Melanocyte of skin (primary cell): ENCODE measurements at places on chromosomes 5 and 9. TPM values are rescaled to one million over a fixed set of nuclear protein-coding genes. Genes with fewer than 3 reads are reported as not detected.

Gene AHRR
- 30.0 and 32.9 TPM in 2 replicates for total RNA-seq

Gene INSL6
- total RNA-seq: not detected in 2 replicates

Gene DNAH5
- under 0.01 TPM in 1 of 2 replicates, not detected in the other for total RNA-seq

Gene PRDM12
- total RNA-seq: not detected in 2 replicates

Gene PCDHB12
- total RNA-seq: not detected in 2 replicates

Gene GABRG2
- not detected in 2 replicates for total RNA-seq

Gene SNCAIP
- total RNA-seq: not detected in 2 replicates

Gene LRRC70
- 0.34 and 1.5 TPM in 2 replicates for total RNA-seq

Gene SCGB3A2
- total RNA-seq: not detected in 2 replicates

Gene ANXA6
- total RNA-seq: 433 and 445 TPM in 2 replicates

Gene ACTBL2
- 0.31 and 0.33 TPM in 2 replicates for total RNA-seq

Gene ST8SIA4
- total RNA-seq: 0.33 and 0.93 TPM in 2 replicates

Gene PGM5
- total RNA-seq: 0.15 and 0.67 TPM in 2 replicates

Gene PFN3
- not detected in 2 replicates for total RNA-seq

Gene GLE1
- total RNA-seq: 47.3 and 49.5 TPM in 2 replicates

Gene RASEF
- total RNA-seq: 3.3 and 6.8 TPM in 2 replicates

Gene WNK2
- total RNA-seq: 0.34 and 1.1 TPM in 2 replicates

Gene NTNG2
- 4.5 and 5.8 TPM in 2 replicates for total RNA-seq

Gene SPATA9
- 0.36 TPM in 1 of 2 replicates, not detected in the other for total RNA-seq

Gene OR1J2
- not detected in 2 replicates for total RNA-seq

Gene FGF1
- 0.33 and 0.46 TPM in 2 replicates for total RNA-seq

Gene CDC25C
- total RNA-seq: 3.3 and 6.9 TPM in 2 replicates

Gene ROPN1L
- 0.67 TPM in 1 of 2 replicates, not detected in the other for total RNA-seq

Gene DBH
- total RNA-seq: not detected in 2 replicates

Gene OR1Q1
- not detected in 2 replicates for total RNA-seq

Gene GGTA1
- not detected in 2 replicates for total RNA-seq

Gene NMUR2
- not detected in 2 replicates for total RNA-seq

Gene TSTD2
- total RNA-seq: 12.4 and 13.8 TPM in 2 replicates

Gene C5orf63
- 4.7 and 6.5 TPM in 2 replicates for total RNA-seq

Gene RAB24
- 13.4 and 15.3 TPM in 2 replicates for total RNA-seq

Gene PLPPR1
- not detected in 2 replicates for total RNA-seq

Gene WDR31
- 1.00 and 1.5 TPM in 2 replicates for total RNA-seq

Gene HRCT1
- 1.1 TPM in 1 of 2 replicates, not detected in the other for total RNA-seq

Gene POU5F2
- 1.0 and 2.5 TPM in 2 replicates for total RNA-seq

Gene ARL14EPL
- total RNA-seq: not detected in 2 replicates

Gene SLCO6A1
- total RNA-seq: not detected in 2 replicates

Gene NPR3
- under 0.01 and 0.31 TPM in 2 replicates for total RNA-seq

Gene C9orf43
- total RNA-seq: 0.46 and 1.7 TPM in 2 replicates

Gene LRRTM2
- 0.73 and 4.5 TPM in 2 replicates for total RNA-seq

Gene GFRA3
- 0.73 and 1.0 TPM in 2 replicates for total RNA-seq

Gene THBS4
- total RNA-seq: under 0.01 TPM in 2 replicates

Gene AOPEP
- total RNA-seq: 43.6 and 51.8 TPM in 2 replicates

Gene DMXL1
- total RNA-seq: 67.9 and 107 TPM in 2 replicates

Gene CDH12
- not detected in 2 replicates for total RNA-seq

Gene PDE8B
- total RNA-seq: under 0.01 and 0.15 TPM in 2 replicates

Gene NUDT12
- total RNA-seq: 13.4 and 28.4 TPM in 2 replicates

Gene FAM174A
- 18.8 and 28.6 TPM in 2 replicates for total RNA-seq

Gene CCDC192
- total RNA-seq: not detected in 2 replicates

Gene FBXW2
- total RNA-seq: 35.0 and 46.6 TPM in 2 replicates

Gene RANBP17
- 16.3 and 35.0 TPM in 2 replicates for total RNA-seq
